ENCODE measurements at places on chromosomes 12 and 14.

DNA sequence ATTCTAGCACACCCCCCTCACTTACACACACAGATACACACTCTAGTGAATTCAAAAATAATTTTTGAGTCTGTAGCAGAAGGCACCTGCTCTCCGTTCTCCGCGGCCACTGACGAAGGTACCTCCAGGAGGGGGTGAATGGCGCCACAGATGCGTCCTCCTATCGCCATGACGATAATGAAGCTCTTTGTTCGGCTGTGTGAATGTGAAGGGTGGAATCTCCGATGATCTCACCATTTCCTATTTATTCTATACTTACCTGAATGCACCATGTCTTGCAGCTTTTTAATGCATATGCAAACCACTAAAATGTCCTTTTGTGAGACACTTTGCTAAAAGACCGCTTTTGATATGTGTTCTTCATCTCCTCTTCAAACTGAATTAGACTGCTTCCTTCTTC is 162.7 kb downstream of the EGLN3 start:
- DNase-seq, result peak; percentile 9

DNA sequence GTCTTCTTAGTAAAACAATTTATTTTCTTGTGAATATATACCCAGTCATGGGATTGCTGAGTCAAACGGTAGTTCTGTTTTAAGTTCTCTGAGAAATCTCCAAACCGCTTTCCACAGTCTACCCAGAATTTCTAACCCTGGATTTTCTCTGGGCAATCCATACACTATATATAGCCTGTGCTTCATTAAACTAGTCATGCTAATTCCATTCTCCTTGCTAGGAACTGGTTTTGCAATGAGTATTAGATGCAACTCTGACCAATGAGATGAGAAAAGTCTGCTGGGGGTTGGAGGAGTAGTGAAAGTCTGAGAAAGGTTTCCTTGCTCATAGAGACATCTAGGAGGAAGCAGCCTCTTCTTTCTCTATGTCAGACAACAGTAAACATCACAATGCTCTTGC is 196.1 kb upstream of the CDKN3 start:
- no peak for DNase-seq

- DNase-seq, result no peak
These were observed 9.5 kb upstream of the RABGGTA start for GRCh38 chr14:24280797-24281460.

GRCh38 chr14:99729991-99730875 is 46.1 kb downstream of the CYP46A1 start:
- peak; percentile 57 for DNase-seq

DNA sequence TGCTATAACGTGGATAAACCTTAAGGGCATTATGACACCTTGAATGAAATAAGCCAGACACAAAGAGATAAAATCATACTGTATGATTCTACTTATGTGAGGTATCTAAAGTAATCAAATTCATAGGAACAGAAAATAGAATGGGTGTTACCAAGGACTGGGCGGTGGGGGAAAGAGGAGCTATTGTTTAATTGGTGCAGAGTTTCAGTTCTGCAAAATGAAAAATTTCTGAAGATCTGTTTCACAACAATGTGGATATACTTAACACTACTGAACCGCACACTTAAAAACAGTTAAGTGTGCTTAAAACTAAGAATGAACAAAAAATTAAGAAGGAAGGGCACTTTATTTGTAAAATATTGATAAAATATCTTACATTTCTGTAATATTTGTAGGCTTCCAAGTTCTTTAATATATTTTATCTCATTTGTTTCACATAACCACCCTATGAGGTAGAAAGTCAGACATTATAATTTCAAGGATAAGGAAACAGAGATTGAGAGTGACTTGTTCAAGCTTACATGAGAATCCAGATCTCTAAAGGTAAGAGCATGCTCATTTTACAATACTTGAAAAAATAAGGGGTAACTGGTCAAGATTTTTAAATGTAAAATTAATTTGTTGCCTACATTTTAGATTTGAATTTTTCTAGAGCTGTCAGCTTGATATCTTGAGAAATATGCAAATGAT is 14.9 kb downstream of the LTA4H start:
- no peak for DNase-seq

GRCh38 chr12:47846294-47846996 is 26.7 kb upstream of the HDAC7 start:
- no peak for DNase-seq

- DNase-seq, result no peak
These were observed 6.6 kb upstream of the RAB3IP start for GRCh38 chr12:69732088-69732487.

DNA sequence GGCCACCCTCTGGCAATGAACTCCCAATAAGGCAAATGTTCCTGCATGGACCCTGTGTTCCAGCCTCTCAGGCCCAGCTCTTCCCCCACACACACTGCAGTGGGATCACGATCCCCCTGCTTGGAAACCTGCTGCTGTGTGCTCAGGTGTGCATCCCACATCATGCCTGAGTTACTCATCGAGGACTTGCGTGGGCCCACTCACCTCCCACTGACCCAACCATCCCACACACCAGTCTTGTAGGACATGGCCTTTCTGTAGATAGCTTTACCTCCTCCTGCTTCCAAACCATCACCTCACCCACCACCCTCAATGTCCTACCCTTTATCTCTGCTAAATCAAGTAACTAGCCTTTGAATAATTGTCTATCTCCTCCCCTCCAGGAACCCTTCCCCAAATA is 24.6 kb downstream of the NPC2 start:
- DNase-seq, result no peak

DNA sequence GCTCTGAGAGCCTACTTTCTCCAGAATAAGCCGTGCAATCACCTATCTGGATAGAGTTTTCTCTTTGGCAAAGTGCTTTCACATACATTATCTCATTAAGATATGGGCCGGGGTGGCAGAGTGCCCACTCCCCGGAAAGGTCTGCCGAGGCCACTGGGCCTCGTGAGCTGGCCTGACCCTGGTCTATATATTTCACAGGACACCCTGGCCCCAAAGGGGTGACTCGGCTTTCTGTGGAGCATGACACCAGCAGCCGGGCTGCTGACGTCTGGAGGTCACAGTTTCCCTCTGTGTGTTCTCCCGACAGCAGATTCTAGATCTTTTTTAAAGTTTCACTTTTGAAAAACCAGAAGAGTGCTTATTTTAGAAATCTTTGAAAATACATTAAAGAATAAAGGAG is 27.9 kb upstream of the ATP2A2 start:
- no peak for DNase-seq

- no peak for DNase-seq
These were observed 6.4 kb downstream of the HSP90AA1 start for GRCh38 chr14:102080183-102081080.

GRCh38 chr14:70665448-70666360 is 24.0 kb downstream of the TTC9 start:
- no peak for DNase-seq

DNA sequence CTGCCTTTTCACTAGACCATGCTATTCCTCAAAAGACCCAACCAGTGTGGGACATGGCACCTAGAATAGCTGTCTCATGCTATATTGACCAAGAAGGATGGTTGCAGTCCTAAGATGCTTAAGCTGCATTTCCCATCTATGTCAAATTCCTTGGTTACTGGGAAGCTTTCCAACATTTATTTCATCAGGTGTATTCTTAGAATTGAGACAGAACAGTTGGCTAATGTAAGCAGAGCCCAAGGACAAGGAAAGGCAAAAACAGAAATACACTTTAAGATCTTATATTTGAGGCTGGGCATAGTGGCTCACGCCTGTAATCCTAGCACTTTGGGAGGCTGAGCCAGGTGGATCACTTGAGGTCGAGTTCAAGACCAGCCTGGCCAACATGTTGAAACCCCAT is 24.7 kb downstream of the ARG2 start:
- DNase-seq, result no peak

- DNase-seq, result no peak
These were observed 3.3 kb downstream of the COL2A1 start for GRCh38 chr12:48000878-48001504.

Data from iPS DF 6.9 (cell line).